DMS153 (cell line): ENCODE measurements at places on chromosomes 16 and 17.

GRCh38 chr17:38431346-38432145 lies 3.3 kb downstream of the ARHGAP23 start:
- no peak for DNase-seq

DNA sequence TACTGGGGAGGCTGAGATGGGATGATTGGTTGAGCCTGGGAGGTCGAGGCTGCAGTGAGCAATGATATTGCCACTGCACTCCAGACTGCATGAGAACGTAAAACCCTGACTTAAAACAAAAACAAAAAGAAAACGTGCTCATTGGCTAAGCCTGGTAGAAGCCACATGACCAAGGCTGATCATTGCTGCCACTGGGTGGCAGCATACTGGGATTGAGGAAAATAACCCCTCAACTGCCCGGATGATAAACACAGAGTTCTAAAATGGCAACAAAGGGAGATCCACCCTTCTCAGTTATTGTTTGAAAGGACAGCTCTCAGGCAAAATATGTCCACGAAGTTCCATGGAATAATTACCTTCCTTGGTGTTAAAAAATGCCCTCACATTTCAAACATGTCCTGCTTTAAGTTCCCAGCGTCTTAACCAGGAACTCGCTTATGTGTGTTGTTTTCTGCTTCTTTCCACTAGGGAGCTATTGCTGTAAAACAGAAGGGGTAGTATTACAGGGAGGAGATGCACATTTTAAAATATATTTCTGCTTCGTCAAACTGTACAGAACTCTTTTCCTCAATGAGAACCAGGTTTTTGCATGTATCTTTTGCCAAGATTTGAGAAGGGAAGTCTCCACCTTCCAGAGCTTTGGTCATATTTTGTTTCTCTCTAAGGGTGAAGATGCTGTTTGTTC lies 675.3 kb downstream of the MAF start:
- DNase-seq = no peak

GRCh38 chr16:72987480-72987901 lies 60.4 kb downstream of the ZFHX3 start:
- DNase-seq = no peak

DNA sequence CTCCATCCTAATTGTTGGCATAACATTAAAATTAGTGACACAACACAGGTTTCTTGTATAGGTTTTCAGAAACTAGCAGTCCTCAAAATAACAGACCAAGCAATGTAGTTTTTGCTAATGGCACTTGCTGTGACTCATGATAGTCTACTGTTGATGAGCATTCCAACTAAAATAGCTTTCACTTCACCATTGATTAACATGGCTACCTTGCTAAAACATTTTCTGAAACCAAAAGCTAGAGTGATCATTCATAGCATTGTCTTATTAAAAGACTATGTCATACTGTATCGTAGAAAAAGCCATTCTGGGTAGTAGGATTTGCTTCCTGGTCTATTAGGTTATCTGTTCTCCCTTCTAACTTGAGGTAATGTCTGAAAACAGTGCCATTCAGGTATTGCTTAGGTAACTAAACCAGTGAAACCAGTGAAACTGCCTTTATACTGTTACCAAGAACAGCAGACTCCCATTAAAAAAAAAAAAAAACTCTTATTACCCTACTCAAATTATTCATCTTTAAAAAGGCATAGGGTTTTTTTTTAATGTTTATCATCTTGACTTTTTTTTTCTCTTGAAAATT lies 2.5 kb upstream of the CLTC start:
- no peak for DNase-seq

GRCh38 chr16:46727184-46727583 lies 21.0 kb downstream of the MYLK3 start:
- no peak for DNase-seq

- DNase-seq = no peak
Measured at GRCh38 chr17:64387145-64387473, 3.6 kb downstream of the PECAM1 start.

- peak; percentile 71 for DNase-seq
Measured at GRCh38 chr16:29995324-29995910, at the start of gene HIRIP3. Gene HIRIP3, minus strand, starts transcription at chr16:29995617. Its CDS starts 12 bp downstream, at chr16:29995605.

DNA sequence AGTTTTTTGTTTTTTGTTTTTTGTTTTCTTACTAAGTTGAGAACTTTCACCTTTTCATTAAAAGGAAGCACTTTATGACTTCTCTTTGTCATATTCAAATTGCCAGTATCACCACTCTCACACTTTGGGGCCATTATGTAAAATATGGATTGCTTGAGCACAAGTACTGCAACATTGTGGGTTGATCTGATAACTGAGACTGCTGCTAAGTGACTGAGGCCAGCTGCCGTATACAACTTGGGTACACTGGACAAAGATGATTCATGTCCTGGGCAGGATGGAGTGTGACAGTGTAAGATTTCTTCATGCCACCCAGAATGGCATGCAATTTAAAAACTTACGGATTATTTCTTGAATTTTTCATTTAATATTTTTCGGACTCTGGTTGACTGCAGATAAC lies 7.8 kb downstream of the TTC19 start:
- no peak for DNase-seq

- no peak for DNase-seq
Measured at GRCh38 chr16:27924411-27925118, 138.9 kb downstream of the GSG1L start.

GRCh38 chr17:44408786-44409185 lies 19.3 kb upstream of the ITGA2B start:
- DNase-seq = no peak

DNA sequence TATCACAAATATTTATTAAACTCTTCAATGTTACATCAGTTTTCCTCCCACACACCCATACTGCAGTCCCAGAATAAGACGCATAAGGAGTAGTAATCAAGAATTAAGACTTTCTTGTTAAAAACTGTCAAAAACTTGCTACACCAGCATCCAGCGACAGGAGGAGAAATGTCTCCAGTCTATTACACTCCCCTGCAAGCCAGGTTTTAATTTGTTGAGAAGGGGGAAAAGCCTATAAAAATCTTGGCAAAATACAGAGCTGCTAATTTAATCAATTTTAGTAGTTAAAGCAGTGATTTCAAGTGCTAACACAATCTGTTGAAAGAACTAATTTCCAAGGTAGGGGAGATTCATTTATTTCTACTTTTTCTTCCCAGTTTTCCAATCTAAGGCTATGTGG lies 102.0 kb upstream of the MED13 start:
- no peak for DNase-seq

DNA sequence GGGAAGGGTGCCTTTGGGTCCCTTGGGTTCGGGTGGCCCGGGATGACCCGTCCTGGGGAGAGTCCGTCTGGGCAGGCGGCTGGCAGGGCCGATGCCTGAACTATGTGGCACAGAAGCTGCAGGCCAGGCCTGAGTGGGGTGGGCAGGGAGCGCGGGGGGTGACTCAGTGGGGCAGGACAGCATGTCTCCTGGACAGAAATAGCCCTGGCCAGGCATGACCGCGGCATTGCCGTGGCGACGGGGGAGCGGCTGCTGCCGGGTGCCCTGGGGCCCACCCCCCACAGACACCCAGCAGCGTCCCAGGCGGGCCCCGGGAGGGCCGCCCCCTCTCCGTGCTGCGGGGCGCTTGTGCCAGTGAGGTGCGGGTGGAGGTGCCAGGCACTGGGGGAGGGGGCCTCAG lies 1.8 kb upstream of the C1QTNF8 start:
- no peak for DNase-seq

- DNase-seq = no peak
Measured at GRCh38 chr17:46974086-46974485, 5.0 kb downstream of the RPRML start.

- DNase-seq = peak; percentile 46
Measured at GRCh38 chr16:65117811-65118448, 3.9 kb downstream of the CDH11 start.

DNA sequence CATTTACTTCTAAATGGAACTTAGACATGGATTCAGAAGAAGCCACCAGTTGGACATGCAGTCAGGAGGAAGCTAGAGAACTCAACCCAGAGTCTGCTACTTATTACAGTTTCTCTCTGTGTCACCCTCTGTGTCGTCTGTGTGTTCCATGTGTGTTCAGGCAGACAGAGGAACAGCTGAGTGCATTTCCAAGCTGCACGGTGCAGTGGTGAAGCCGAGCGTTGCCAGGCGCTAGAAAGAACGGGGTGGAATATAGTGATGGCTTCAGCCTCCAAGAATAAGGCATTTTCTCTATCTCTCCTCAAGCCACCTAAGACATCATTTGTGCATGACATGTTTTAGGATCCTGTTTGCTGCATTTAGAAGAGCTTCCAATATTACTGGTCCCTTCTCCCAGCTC lies 101.1 kb upstream of the CCL2 start:
- DNase-seq = no peak

DNA sequence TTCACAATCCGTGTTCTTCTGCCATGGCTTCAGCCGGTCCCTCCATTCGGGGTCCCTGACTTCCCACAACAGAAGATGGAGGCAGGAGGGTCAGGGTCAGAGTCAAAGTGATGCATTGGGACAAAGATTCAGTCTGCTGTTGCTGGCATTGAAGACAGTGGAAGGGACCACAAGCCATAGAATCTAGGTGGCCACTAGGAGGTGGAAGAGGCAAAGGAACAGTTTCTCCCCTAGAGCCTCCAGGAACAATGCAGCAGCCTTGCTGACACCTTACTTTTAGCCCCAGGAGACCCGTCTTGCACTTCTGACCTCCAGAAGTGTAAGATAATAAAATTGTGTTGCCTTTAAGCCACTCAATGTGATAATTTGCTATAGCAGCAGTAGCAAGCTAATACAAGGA lies 55.9 kb downstream of the MFSD11 start:
- DNase-seq = peak; percentile 17

GRCh38 chr17:59752446-59752845 lies 45.0 kb downstream of the VMP1 start:
- no peak for DNase-seq

- DNase-seq = no peak
Measured at GRCh38 chr16:67430977-67431774, at the start of gene HSD11B2. Gene HSD11B2, plus strand, starts transcription at chr16:67431121. Its CDS starts 128 bp downstream, at chr16:67431249.

GRCh38 chr16:3503523-3503922 lies 2.7 kb downstream of the CLUAP1 start:
- DNase-seq = no peak

DNA sequence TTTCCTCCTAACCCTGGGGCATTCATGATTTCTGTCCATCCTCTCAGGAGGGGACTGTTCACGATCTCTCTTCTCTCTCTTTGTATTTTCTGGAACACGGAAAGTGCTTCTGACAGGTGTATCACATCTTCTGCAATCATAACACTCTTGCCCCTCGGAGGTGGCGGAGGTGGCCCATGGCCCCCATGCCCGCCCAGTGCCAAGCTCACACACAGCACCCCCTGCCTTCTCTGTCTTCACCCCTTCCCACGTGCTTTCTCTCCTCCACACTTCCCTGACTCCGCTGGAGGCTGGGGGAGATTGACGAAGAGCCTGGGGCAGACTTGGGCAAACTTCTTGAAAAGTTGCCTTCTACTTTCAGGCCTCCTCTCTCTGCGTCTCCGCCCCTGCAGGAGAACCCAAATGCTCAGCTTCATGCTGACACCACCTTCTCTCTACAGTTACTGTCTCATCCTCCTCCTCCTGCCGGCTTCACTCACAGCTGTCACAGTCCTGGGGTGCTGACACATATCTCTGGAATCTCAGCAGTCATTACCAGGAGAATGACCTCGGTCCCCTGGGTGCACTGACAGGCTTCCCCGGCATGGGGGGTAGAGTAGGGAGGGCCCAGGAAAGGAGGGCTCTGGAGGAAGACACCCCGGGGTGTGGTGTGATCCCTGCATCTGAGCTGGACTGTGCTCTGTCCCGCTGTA lies 127.1 kb downstream of the ENGASE start:
- no peak for DNase-seq

- no peak for DNase-seq
Measured at GRCh38 chr17:71055128-71055527, 885.8 kb downstream of the KCNJ2 start.

- no peak for DNase-seq
Measured at GRCh38 chr16:17308186-17308585, 162.6 kb downstream of the XYLT1 start.

GRCh38 chr16:89723279-89724250 lies 2.2 kb downstream of the ZNF276 start:
- no peak for DNase-seq

- no peak for DNase-seq
Measured at GRCh38 chr16:57517397-57518367, 18.7 kb downstream of the CCDC102A start.

DNA sequence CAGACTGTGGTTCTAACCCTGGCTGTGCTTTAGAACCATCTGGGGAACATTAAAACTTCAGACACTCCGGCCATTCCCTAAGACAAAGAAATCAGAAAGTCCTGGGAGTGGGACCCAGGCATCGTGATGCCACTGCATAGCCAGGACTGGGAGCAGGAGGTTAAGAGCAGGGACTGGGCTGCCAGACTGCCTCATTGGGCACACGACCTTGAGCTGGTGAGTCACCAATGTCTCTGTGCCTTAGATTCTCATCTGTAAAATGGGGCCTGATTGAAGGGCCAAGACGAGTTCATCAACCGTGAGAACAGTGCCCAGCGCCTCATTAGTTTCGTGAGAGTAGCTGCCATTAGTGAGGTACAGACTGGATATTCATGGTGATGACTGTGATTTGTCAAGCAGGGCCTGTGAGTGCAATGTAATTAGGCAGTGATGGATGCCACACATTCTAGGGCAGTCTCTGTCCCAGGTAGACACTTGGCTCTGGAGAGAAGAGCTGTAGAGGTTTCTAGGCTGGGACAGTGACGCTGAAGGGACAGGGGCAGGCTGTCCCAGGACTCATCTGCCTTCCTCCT lies 196.8 kb downstream of the NTN1 start:
- no peak for DNase-seq

- no peak for DNase-seq
Measured at GRCh38 chr17:49745175-49746139, 18.5 kb downstream of the FAM117A start.

DNA sequence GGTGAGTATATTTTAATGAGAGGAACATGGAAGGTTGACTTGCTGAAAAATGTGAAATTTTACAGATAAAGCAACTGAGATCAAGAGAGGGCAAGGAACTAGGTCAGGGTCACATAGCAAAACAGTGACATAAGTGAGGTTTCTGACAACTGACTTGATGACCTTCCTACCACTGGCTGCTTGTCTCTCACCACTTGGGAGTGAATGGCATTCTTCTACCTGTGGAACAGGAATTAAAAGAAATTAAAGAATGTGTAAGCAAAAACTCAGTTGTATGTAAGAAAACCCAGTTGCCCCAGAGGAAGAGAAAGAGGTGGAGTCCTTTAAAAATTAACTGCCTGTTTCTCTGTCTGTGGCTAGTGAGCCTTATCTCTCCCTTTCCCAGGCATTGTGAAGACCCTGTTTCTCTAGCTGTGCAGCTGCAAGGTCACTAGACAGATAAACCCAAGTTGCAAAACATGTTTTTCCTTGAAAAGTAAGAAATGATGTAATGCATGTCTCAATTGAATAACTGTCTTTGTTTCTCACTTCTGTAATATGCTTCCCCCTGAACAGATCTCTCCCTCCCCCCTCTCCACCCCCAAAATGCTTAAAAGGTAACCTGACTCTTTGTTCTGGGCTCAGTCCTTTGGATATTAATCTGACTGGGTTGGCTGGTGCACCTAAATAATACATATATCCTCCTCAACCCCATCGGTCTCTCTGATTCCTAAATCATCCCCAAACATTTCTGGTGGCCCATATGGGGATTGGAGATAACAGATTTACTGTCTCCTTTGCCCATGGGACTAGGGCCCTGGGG lies 23.4 kb downstream of the ACSM1 start:
- DNase-seq = no peak
